Kidney capillary endothelial cell (primary cell): ENCODE measurements at places on chromosomes 6 and 20.

DNA sequence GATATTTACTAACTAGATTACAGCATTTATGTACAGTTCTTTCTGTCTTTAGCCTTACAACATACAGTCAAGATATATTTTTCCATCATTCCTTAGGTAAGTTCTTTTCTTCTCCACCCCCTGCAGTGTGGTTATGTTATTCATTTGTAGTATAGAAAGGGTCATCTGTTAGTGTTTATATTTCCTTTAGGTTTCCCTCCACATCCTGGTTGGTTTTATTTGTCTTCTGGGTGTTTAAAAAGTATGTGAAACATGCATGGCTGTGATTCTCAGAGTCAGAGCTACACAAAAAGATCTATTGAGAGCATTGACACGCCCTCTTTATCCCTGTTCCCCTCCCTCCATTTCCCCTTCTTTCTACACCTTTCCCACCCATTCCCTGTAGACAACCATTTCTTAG, 20.1 kb downstream of the DHX35 start:
- DNase-seq: no peak

GRCh38 chr6:12345694-12346058, 55.5 kb downstream of the EDN1 start:
- DNase-seq: no peak

GRCh38 chr6:44699851-44700250, 312.3 kb downstream of the CDC5L start:
- no peak for DNase-seq

GRCh38 chr20:16749573-16749972, 1.4 kb downstream of the OTOR start:
- no peak for DNase-seq

- DNase-seq: no peak
Measured at GRCh38 chr6:23964865-23965264, 161.2 kb upstream of the NRSN1 start.

DNA sequence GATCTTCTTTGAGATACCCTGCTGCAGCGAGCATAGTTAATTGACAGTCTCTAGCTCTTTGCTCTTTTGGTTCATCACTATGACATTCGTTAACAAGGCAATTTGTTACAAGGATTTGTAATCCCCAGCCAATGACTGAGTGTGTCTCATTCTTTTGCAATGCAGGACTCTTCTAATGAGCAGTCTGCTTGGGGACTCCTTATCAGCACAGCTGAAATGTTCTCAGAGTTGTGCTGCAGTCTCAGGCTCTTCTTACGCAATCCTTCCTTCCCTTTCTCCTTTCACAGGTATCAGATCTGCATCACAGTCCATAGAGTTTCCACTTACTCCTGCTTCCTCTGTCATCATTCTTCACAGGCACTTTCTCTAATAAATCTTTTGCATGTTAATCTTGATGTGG, 161.2 kb upstream of the OGFRL1 start:
- DNase-seq: no peak

GRCh38 chr20:14832630-14833029, 495.2 kb upstream of the FLRT3 start:
- DNase-seq: no peak

DNA sequence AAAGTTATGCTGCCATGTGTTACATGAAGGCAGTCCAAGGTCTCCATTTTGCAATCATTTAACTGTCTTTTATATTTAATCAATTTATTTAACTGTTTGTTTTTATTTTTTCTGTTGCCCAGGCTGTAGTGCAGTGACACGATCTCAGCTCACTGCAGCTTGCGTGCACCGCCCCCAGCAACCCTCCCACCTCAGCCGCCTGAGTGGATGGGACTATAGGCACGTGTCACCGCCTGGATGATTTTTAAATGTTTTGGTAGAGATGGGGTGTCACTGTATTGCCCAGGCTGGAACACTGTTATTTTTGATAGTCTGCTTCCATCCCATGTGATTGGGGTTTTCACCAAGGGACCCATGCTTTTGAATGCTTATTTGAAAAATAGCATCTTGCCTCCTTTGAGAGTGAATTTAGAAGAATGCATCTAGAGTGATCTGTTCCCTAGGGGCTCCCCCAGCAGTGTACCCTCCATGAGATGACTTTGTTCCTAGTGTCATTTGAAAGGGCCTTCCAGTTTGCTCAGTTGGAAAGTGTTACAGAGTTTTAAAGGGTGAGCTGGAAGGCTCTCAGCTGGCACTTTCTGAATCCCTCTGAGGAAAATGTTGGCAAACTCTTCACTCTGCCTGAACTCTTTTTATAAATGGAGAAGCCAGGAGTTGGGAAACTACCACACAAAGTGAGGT, 143.4 kb downstream of the JARID2 start:
- no peak for DNase-seq

- DNase-seq: no peak
Measured at GRCh38 chr6:3822747-3823445, 26.3 kb upstream of the FAM50B start.

GRCh38 chr6:75280131-75280855, 4.3 kb downstream of the TMEM30A start:
- no peak for DNase-seq

DNA sequence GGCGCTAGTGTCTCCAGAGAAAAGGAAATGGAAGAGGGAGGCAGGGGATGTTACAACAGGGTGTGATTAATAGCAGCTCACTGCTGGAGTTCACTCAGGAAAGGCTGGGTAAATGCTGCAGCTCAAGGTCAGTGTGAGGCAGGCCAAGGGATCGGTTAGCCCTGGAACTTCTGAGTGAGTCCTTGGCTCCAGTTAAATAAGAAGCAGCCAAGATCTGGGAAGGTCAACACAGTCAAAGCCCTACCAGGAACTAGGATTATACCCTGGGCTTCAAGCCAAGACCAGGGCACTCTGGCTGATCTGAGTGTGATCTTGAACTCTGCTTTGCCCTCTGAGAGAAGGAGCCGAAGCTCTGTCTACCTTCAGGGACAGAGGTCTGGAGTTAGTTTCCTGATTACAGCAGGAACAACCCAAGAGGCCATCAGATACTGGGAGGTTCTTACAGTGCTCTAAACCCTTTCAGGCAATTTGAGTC, 44.3 kb downstream of the TPD52L1 start:
- peak; percentile 74 for DNase-seq

GRCh38 chr20:40750541-40751035, 61.6 kb upstream of the MAFB start:
- DNase-seq: no peak

DNA sequence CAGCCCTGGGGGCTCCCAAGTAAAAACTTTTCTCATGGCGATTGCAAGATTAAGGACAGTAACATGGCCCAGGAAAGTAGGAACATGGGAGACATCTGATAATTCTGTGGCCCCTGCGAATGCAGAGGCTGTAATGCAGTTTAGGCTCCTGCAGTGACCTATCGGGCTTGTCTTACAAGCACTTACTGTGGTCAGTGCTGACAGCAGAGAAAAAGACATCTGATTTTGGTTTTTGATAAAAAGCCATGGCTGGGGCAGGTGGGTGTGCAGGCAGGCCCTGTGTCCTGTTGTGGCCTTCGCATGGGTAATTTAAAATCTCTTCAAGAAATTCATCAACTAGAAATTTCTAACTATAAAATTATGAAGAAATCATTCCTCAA, 19.3 kb upstream of the CCN6 start:
- no peak for DNase-seq

GRCh38 chr6:87100216-87100615, 5.3 kb upstream of the CGA start:
- DNase-seq: no peak

DNA sequence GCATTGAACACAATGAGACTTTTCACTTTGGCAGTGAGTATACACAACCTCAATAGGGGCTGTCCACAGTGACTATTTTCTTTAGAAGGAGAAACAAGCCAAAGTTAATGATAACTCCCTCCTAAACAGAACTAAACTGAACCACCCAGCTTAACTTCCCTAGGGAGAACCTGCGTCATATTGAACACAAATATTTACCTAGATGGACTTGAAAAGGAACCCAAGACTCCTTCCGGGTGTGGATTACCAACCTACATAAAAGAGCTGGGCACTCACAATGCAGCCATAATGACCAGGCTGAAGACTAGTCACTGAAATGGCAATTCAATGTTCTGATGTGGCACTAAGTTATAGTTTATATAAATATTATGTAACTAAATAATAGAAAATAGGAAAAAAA, 160.6 kb downstream of the IBTK start:
- no peak for DNase-seq

GRCh38 chr6:89071036-89071435, 9.5 kb upstream of the PNRC1 start:
- DNase-seq: no peak

DNA sequence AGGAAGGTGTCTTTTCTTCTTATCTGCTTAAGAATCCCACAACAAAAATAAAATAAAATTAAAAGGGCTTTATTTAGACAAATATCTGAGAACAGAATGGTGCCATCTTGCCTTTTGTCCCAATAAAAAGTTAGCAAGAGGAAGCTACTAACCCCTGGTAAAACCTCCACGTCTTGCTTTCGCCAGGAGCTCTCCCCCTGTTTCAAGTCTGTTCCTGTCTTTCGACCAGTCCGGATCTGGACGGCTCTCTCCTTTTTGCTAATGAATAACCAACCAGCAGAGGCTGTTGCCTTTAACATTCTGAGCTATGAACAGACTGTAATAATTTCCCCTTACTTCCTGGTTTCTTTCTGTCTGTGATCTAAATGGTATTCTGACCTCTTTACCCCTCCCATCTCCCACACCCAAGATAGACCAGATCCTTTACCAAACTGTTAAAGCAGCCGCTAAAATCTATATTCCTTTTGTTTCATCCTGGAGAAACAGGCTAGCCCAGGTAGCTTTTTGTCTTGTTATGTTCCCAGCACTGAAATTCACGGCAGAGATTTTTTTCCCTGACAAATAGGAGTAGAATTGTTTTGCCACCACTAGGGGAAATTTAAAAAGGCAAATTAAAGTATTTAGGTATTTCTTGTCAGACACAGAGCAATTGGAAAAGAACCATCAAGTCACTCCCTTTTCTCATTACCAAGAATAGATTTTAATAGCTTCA, at the start of gene FRK:
Gene FRK, minus strand, starts transcription at position 320 of the 712 bp plus-strand sequence. CDS start 580 bp downstream, outside the sequence.
- no peak for DNase-seq

- DNase-seq: no peak
Measured at GRCh38 chr6:167399599-167399998, 74.7 kb downstream of the TTLL2 start.

DNA sequence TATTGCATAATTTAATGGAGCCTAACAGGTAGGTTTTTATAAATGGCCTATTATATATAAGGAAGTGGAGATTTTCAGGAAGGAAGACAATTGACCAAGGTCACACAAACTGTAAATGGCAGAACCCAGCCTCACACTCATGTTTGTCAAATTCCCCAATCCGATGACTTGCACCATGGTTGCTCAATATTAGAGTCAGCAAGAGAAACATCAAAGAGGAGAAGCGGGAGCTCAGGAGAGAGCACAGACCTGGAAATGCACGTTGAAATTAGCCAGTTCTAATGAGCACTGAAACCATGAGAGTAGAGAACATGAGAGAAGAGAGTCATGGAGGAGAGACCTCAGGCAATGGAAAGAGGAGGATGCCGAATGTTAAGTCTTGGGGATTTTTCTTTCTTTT, 13.5 kb upstream of the MLIP start:
- DNase-seq: no peak

DNA sequence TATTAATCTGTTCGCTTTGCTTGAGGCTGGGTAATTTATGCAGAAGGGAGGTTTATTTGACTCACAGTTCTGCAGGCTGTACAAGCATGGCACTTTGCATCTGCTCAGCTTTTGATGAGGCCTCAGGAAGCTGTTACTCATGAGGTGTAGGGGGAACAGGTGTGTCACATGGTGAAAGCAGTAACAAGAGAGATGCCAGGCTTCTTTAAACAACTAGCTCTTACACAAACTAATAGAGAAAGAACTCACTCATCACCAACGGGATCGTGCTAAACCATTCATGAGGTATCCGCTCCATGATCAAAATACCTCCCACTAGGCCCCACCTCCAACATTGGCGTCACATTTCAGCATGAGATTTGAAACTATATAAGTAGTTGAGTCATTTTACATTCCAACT, 34.4 kb upstream of the GCLC start:
- DNase-seq: no peak

DNA sequence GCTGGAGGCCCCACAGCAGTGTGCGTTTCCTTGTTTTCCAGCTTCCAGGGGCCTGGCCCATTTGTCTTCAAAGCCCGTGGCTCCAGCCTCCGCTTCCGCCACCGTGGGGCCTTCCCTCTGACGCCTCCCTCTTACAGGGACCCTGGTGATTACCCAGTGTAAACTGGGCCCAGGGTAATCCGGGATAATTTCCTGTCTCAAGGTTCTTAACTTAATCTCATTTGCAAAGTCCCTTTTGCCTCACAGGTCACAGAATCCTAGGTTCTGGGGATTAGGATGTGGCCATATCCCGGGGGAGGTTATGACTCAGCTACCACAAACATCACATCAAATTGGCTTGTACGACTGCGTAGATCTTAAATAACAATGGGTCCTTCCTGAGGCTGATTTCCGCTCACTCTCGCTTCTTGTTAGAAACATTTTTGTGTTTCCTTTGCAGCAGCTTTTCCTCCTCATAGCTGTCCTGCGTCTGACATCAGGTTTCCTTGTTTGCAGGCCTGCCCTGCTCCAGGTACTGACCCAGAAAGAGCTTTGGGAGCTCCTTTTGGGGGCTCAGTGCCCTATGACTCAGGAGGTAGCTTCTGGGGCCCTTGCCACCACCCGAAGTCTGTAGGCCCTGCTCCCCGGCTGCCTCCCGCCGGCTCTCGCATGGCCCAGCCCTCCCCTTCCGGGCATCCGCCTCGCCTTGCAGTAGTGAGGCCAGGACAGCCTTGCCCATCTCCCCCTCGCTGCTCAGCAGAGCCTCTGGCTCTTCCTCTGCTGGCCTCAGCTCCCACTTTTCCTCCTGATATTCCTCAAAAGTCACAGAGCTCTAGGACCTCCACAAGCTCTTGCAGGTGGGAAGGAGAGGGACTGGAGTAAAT, 100.5 kb downstream of the ERMARD start:
- peak; percentile 95 for DNase-seq

- no peak for DNase-seq
Measured at GRCh38 chr6:118905851-118906250, 11.9 kb downstream of the ASF1A start.

GRCh38 chr6:149464411-149464810, 20.4 kb downstream of the ZC3H12D start:
- no peak for DNase-seq
